ENCODE measurements at places on chromosomes 2 and 18. TPM values are rescaled to one million over a fixed set of nuclear protein-coding genes. Genes with fewer than 3 reads are reported as not detected.

SLC19A3 gene
- 1.2 TPM for total RNA-seq

GPR55 gene
- not detected for total RNA-seq

ENOSF1 gene
- total RNA-seq = 23.9 TPM

CNTNAP5 gene
- not detected for total RNA-seq

LTBP1 gene
- 72.5 TPM for total RNA-seq

SKA1 gene
- total RNA-seq = 0.20 TPM

ADAM17 gene
- 13.7 TPM for total RNA-seq

TUBA3E gene
- 60.2 TPM for total RNA-seq

MERTK gene
- total RNA-seq = 5.0 TPM

PUS10 gene
- total RNA-seq = 5.5 TPM

ALPG gene
- total RNA-seq = not detected

ITGB6 gene
- 4.4 TPM for total RNA-seq

GKN2 gene
- not detected for total RNA-seq

GPR45 gene
- total RNA-seq = not detected

CIDEA gene
- 0.52 TPM for total RNA-seq

POTEC gene
- not detected for total RNA-seq

LYPD1 gene
- not detected for total RNA-seq

RGPD4 gene
- total RNA-seq = 0.10 TPM

IL1R1 gene
- 20.9 TPM for total RNA-seq

CNRIP1 gene
- total RNA-seq = 11.1 TPM

Measured in left ventricle myocardium superior (tissue), 1 donor.